ENCODE measurements at places on chromosomes 7 and 10.

DNA sequence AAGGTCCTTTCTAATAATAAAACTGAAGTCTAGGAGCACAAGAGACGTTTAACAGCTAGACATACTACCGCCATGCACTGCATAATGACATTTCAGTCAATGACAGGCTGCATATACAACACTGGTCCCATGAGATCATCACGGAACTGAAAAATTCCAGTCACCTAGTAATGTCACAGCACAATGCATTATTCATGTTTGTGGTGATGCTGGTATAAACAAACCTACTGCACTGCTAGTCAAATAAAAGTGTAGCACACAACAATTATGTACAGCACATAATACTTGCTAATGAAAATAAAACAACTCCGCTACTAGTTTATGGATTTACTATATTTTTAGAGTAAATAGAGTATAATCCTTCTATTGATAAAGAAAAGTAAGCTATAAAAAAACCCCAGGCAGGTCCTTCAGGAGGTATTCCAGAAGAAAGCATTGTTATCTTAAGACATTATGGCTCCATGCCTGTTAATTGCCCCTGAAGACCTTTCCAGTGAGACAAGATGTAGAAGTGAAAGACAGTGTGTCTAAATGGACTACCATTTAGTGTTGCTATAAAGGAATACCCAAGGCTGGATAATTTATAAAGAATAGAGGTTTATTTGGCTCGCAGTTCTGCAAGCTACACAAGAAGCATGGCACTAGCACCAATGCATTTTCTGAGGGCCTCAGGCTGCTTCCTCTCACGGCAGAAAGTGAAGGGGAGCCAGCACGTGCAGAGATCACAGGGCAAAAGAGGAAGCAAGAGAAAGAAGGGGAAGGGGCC lies 47.1 kb downstream of the HIBADH start:
- DNase-seq, result no peak

- no peak for DNase-seq
These were observed 73.2 kb upstream of the SHH start for GRCh38 chr7:155885167-155886155.

- DNase-seq, result no peak
These were observed 168.2 kb downstream of the ETV1 start for GRCh38 chr7:13821152-13821787.

DNA sequence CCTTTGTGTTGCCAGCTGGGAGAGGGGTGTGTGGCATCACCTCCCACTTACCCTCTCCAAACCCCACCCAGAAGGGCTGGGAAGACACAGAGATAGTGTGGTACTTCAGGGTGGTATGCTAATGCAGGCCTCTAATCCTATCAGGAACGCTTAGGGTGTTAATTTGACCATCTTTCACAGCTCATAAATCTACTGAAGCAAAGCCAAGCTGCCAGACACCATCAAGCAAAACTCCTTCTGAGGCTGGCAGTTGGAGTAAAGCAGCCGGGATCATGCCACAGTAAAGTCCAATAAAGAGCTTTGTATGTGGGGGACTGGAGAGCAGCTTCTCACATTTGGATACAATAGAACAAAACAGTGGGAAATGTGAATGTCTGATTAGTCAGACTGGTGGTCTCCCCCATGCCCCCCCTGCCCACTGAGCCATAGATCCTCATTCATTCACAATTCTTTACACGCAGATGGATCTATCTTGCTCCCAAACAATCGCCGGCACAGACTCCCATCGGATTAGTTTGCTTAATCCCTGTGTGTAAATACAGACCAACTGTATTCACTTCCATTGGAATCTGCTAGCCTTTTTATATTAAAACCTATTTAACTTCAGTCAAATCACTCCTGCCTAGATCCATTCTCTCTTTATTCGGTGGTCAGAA lies 29.6 kb downstream of the FGFBP3 start:
- no peak for DNase-seq

DNA sequence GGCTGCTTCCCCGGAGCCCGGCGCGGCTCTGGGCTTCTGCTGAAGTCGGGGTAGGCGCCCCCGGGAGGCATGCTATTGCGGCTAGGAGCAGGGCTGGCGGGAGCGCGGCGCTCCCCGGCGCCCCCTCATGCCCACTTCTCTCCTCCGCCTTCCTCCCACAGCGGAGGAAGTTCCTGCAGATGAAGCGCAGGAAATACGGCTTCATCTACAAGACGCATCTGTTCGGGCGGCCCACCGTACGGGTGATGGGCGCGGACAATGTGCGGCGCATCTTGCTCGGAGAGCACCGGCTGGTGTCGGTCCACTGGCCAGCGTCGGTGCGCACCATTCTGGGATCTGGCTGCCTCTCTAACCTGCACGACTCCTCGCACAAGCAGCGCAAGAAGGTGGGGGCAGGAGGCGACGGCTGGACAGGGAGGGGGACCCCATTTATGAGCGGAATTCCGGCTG lies 479 bp downstream of the CYP26A1 start:
- DNase-seq, result no peak

GRCh38 chr10:7458556-7458955 lies 47.7 kb upstream of the SFMBT2 start:
- DNase-seq, result no peak

GRCh38 chr10:110563132-110563531 lies 4.4 kb upstream of the SMC3 start:
- DNase-seq, result no peak

GRCh38 chr10:124654686-124655085 lies 89.5 kb downstream of the FAM53B start:
- no peak for DNase-seq

DNA sequence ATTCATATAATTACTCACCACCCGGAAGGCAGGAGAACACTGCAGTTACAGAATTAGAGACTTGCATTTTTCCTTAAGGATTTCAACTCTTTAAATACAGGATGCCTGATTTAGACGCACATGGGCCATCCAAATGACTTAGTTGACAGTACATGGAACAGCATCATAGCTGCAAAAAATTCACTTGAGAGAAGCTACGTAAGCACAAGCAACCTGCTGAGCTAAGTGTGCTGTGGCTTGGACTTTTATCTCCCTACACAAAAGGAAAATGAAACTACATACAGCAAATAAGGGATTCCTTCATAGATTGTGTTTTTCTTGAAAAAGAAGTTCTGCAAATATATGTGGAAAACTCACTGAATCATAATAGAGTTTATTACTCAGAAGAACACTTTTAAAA lies 152.6 kb downstream of the POU6F2 start:
- no peak for DNase-seq

DNA sequence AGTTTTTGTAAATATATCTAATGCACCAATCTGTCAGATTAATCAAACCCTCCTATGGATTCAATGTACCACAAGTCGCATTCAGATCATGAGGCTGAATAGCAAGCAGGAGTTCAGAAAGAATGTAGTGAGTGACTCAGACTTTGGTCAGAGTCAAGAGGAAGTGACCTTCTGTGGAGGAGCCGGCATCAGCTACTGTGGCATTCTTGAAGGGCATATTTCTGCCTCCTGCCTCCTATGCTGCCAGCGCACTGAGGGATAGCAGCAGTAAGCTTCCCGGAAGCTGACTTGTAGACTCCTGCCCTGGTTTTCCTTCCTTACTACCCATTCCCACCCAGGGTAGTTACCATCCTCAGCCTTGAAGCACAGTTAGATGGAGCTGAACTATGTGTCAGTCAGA lies 867.5 kb downstream of the NRG3 start:
- DNase-seq, result no peak

All from activated naive CD4-positive, alpha-beta T cell treated with anti-CD3 and anti-CD28 coated beads, Interleukin-2, amount 50 U/mL, for 72 hours (primary cell).